GM13976 (cell line): ENCODE measurements at places on chromosomes 3 and 15.

GRCh38 chr15:43220991-43221403 is at the start of gene EPB42:
EPB42 (minus strand) TSS chr15:43221018; CDS start chr15:43220825, 193 bp downstream.
- DNase-seq = no peak

DNA sequence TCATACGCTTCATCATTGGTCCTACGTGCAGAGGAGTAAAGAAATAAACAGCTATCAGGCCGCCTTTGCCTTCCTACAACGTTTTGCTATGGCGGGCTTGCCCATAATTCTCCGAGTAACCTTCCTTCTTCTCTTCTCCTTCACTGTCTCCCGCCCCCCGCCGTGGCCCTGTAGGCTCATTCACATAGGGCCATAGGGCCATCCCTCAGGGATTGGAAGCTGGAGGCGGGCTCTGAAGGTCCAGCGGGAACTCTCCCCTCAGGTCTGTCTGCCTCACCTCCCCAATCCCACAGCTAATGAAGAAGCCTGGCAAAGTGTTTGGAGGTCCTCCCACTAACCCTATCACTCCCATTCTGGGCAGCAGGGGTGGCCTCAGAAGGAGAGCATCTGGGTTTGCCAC is 43.6 kb downstream of the SEMA5B start:
- no peak for DNase-seq

DNA sequence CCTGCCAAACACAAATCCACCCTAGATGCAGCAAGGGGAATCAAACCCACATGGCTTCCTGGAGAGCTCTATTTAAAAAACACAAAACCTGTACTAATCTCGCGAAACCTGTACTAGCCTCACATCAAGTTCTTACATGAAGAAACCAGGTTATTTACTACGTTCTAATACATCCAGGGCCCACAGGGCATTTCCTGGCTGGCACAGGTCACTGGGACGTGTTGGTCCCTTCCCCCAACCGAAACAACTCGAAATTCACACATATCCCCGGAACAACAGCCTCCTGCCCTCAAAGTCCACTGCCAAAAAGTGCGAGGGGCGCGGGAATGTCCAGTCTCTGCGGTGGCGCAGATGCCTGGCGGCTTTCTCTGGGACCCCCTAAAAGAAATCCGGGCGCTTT is 955 bp downstream of the CDCP1 start:
- no peak for DNase-seq

DNA sequence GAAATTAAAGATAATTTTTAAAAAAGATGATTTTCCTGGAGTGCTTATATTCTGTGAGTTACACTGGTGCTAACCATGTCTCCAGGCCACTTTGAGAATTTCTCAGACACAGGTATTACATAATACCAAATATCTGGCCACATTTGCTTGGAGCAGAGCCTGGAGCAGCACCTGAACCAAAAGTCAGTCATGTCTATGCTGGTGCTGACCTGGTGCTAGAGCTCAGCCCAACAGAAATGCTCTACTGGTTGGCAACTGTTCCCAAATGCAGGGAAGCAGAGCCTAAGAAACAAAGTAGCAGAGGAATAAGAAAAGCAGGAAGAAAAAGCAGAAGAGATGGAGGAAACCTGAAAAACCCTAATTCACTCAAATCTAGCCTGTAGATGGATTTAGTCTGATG is 135.7 kb upstream of the SLC7A14 start:
- DNase-seq = no peak

DNA sequence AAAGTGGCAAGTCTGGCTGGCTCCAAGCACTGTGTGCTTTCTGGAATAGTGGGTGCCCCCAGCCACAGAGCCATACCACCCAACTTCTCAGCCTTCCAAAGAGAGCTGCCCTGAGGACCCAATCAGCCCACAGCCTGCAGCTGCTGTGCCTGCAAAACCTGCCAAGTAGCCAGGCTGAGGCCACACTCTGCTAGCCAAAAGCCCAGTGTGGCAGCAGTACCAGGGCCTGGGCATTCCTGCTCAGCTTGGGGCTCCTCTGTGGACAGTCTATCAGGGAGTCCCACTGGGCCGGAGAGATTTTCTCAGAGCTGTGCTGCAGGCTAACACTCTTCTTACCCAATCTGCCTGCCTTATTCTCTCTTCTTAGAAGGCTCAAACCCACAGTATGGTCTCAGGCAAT is 136.5 kb downstream of the TPRA1 start:
- DNase-seq = no peak

- no peak for DNase-seq
These were observed 35.7 kb downstream of the RBPMS2 start for GRCh38 chr15:64739577-64740143.
